Heart left ventricle (tissue), 16 donors: ENCODE measurements at places on chromosomes 3 and 15. TPM values are rescaled to one million over a fixed set of nuclear protein-coding genes. Genes with fewer than 3 reads are reported as not detected.

Gene KLHL40
- 0.29 TPM for total RNA-seq

Gene PIGX
- total RNA-seq = 21.2 TPM

Gene ARRDC4
- 19.0 TPM for total RNA-seq

- no peak for DNase-seq
These were observed 2.4 kb upstream of the PPP1R14D start for GRCh38 chr15:40830884-40831283.
